ENCODE measurements at places on chromosomes 12 and 14.

- DNase-seq: no peak
These were observed 27.9 kb upstream of the CTDSP2 start for GRCh38 chr12:57874166-57875108.

- no peak for DNase-seq
These were observed 6.6 kb upstream of the HOXC9 start for GRCh38 chr12:53993162-53994008.

DNA sequence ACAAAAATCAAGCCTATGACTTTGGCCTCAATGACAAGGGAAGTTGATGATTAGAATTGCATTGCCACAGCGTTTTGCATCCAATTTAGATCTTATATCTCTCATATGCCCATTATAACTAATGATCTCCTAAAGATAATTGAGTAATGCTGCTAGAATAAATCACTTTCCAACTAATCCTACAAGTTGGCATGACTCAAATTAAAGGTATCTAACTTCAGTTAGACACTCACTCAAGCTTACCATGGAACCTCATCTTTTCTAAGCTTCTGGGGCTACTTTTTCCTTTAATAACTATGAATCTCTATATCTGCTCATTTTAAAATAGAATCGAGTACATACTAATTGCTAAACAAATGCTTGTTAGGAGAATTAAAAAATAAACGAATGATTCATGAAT is 427.8 kb downstream of the BTG1 start:
- no peak for DNase-seq

GRCh38 chr12:121810234-121810817 is 6.5 kb downstream of the SETD1B start:
- no peak for DNase-seq

- no peak for DNase-seq
These were observed 100.0 kb upstream of the EEA1 start for GRCh38 chr12:93029091-93029490.

DNA sequence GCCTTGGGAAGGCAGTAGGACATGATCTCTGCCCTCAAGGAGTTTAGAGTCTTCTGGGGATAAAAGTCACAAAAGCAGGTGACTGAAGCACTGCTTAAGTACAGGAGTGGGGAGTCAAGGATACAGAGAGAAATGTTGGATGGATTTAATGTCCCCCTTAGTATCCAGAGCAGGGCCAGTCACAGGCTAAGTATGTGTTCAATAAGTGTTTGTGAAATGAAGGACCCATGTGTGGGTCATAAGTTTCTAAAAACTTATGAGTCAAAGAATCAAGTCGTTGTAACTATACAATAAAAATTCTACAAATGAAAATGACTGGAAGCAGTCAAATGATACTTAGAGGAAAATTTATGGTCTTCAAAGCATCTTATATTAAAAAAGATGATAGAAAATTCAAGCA is 25.1 kb downstream of the KRT80 start:
- no peak for DNase-seq

GRCh38 chr14:56202256-56202655 is 84.0 kb downstream of the PELI2 start:
- no peak for DNase-seq

- peak; percentile 41 for DNase-seq
These were observed 45.2 kb downstream of the FOXN3 start for GRCh38 chr14:89371585-89372511.

- DNase-seq: no peak
These were observed 25.4 kb downstream of the CGRRF1 start for GRCh38 chr14:54535126-54535525.

- DNase-seq: no peak
These were observed 5.5 kb upstream of the CELA1 start for GRCh38 chr12:51351913-51352532.

GRCh38 chr12:88266806-88267360 is 124.8 kb downstream of the TMTC3 start:
- no peak for DNase-seq

GRCh38 chr12:120579179-120579578 is 2.0 kb downstream of the POP5 start:
- DNase-seq: no peak

GRCh38 chr12:52903285-52903854 is 1.5 kb downstream of the KRT8 start:
- DNase-seq: peak; percentile 75

GRCh38 chr14:96710060-96710666 is 87.0 kb upstream of the VRK1 start:
- no peak for DNase-seq

- no peak for DNase-seq
These were observed 151.4 kb upstream of the AVPR1A start for GRCh38 chr12:63302269-63302940.

- no peak for DNase-seq
These were observed 46.6 kb downstream of the PRIMA1 start for GRCh38 chr14:93741556-93742230.

DNA sequence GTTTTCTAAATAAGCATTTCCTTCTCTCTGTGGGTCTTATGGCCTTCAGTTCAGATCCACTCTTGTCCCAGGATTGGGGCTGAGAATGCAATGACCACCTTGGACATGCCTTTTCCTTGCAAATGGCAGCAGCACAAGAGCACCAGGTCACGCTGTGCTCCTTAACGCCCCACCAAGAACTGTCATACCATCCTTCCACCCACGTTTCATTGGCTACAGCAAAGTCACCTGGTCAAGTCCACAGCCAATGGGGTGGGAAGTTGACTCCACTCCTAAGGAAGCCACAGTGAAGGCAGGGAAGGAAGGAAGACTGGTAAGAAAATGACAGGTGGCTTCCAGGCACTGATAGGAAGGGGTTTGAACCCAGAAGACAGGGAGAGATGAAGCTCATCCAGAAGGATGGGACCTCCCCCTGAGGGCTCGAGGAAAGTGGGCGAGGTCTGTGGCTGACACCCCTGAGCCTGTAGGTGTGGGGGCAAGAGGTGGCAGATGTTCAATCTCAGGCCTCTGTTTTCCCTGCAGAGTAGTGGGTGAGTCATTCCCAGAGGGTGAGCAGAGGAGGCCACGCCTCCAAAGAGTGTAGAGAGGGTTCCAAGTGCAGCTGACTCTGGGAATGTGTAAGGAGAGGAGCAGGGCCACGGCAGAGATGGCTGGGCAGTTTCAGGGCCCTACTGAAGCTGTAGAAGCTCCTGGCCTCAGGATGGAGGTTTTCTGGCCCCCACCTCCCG is 113.5 kb upstream of the VRK1 start:
- no peak for DNase-seq

DNA sequence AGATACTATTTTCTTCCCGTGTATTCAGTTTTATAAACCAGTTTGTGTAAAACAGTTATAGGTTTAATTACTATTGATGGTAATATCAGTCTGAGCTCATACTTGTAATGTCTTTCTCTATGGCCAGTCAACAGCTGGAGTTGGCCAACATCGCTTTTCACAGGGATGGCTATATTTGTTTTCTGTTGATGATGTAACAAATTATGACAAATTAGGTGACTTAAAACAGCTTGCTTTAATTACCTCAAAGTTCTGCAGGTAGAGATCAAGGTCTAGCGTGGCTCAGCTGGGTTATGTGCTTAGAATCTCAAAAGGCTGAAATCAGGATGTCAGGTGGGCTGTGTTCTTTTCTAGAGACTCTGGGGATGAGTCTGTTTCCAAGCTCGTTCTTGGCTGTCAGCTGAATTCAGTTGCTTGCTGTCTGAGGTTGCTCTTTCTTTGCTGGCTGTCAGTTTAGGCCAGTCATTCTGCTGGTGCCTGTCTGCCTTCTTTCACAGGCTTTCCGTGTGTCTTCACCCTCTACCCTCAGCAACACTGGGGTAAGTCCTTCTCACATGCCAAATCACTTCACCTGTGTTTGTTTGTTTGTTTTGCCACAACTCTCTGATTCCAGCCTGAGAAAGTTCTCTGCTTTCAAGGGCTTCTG is 370.2 kb upstream of the E2F7 start:
- DNase-seq: no peak

- no peak for DNase-seq
These were observed 679.3 kb downstream of the BCL11B start for GRCh38 chr14:98592611-98593170.

- no peak for DNase-seq
These were observed 106.6 kb upstream of the AMN1 start for GRCh38 chr12:31835276-31835882.

DNA sequence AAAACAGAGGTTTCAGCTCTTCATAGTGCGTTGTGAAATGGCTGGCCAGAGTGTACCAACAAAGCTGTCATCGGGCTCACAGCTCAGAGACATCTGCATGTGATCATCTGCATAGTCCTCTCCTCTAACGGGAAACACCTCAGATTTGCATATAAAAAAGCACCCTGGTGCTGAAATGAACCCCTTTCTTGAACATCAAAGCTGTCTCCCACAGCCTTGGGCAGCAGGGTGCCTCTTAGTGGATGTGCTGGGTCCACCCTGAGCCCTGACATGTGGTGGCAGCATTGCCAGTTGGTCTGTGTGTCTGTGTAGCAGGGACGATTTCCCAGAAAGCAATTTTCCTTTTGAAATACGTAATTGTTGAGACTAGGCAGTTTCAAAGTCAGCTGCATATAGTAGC is 14.3 kb upstream of the PAPLN start:
- DNase-seq: no peak

Data from astrocyte (in vitro differentiated cells and primary cell).